Frontal cortex (tissue), 4 donors: ENCODE measurements at places on chromosomes 13 and 19. TPM values are rescaled to one million over a fixed set of nuclear protein-coding genes. Genes with fewer than 3 reads are reported as not detected.

- no peak for DNase-seq
Observed at GRCh38 chr13:34174671-34175145, 356.8 kb downstream of the RFC3 start.

- no peak for DNase-seq
Observed at GRCh38 chr19:4697304-4697703, 26.3 kb downstream of the DPP9 start.

GRCh38 chr13:36377826-36378468, 31.8 kb upstream of the SPART start:
- no peak for DNase-seq

- DNase-seq, result no peak
Observed at GRCh38 chr19:19170873-19171672, 1.0 kb upstream of the MEF2B start.

DNA sequence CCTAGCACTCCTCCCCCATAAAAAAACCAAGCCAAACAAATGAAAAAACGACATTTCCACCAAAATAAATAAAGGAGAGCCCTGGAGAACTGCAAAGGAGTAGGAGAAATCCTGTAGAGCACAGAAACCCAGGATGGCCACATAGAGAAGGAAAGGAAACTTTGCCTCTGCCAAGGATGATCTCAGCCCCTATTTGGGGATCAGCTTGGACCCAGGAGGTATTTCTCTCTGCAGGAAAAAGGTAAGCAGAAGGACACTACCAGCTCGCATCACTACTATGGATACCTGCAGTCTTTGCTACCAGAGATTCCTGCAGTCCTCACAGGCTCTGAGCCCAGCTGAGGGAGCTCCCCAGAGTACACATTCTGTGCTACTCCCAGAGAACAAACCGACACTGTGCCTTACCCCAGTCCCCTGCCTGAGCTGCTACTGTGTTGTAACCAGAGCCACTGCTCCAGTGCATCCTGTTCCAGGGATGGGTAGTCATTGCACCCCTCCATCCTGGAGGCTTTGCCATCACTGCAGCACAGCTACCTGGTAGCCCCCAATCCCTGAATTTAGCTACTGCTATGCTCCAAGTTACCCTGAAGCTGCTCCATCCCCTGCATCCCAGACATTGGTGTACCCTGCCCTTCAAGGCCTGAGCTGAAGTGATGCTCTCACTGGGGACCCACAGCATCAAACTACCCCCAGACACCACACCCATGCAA, 41.7 kb downstream of the VWA8 start:
- DNase-seq, result no peak

DNA sequence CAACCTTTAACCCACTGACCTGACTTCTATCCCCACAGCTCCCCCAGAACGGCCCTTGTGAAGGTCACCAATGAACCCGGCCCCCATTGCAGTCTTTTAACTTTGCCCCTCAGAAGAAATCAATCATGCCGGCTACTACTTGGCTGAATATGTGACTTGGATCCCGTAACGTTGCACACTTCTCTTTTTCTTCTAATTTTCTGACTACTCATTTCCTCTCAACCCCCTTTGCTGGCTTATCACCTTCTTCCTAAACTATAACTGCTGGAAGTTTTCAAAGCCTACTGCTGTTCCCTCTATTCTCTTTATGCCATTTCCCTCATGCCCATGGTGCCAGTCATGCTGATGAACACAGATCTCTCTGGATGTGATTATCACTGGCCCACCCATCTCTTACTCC, 367.6 kb downstream of the DNAJC15 start:
- DNase-seq, result no peak

GRCh38 chr19:5337708-5338655, 2.6 kb downstream of the PTPRS start:
- no peak for DNase-seq

The MEDAG gene
- 0.82 TPM for total RNA-seq

The CASP14 gene
- total RNA-seq, result not detected

The ELSPBP1 gene
- not detected for total RNA-seq

The HNRNPA1L2 gene
- 9.4 TPM for total RNA-seq
